Esophagus muscularis mucosa (tissue), 4 donors: ENCODE measurements at places on chromosomes 3 and 15.
A peak's percentile ranks its signal among the peaks of the same experiment; 100 is the strongest.

DNA sequence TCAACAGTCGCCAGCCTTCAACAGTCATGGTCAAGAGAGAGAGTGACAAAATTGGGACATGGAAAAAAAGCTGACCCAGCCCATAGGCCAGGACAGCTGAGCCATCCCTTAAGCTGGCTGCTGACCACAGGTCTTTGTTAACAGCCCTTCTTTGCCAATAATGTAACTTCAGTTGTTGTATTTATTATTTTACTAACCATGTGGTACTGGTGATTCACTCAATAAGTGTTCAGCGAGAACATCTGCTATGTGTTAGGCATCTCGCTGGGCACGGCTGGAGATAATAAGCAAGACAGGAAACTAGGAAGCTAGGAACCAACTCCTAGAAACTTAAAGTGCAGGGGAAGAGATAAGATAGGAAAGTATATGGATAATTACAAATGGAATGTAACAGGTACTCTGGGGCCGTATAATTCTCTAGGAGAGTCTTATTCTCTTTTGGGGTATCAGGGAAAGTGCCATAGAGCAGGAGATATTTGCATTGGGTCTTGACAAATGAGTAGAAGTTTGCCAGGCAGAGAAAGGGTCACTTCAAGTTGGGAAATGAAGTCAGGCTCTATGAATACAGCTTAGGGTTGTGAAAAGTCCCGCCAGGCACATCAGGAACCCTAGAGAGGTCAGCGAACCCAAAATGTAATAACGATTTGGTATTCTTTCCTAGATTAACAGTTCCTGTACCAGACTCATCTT, 84.0 kb upstream of the TRA2B start:
- H3K27ac ChIP-seq, result no peak overlapping the region
- no peaks in the 10 kb centered on the region for H3K36me3 ChIP-seq

DNA sequence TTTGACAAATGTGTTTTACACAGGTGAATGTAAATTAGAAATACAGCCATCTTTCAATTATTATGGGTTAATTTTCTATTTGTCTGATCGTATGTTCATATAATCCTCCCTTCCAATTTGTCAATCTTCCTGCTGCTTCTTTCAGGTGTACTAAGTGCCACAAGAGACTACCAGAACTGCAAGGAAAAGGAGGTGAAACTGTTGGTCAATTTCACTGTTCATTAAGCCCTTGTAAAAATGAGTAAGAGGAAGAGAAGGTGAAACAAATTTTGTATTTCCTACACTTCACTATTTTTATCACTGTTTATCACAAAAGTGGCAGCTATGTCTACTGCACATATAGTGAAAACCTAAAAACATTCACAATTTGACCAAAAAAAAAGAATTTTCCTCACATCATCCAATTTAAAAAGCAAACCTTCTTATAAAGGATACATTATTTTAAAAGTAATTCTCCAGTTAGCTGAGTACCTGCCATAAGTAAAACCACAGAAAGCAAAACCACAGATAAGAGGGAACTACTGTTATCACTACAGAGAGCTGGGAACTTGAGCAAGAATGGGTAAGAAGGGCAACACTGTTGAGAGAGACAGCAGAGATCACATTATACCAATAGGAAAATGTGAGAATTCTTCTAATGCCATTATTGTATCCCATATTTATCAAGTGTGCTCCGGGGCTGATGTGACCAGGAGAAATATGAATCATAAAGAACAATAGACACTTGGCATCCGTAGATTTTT, 163.0 kb downstream of the TBC1D5 start:
- no peak overlapping the region for H3K27ac ChIP-seq
- H3K36me3 ChIP-seq, result no peaks in the 10 kb centered on the region
- H3K4me1 ChIP-seq, result peaks cover 8% of the 10 kb centered on the region
- no peaks in the 10 kb centered on the region for H3K27me3 ChIP-seq
- no peak overlapping the region for H3K4me3 ChIP-seq

DNA sequence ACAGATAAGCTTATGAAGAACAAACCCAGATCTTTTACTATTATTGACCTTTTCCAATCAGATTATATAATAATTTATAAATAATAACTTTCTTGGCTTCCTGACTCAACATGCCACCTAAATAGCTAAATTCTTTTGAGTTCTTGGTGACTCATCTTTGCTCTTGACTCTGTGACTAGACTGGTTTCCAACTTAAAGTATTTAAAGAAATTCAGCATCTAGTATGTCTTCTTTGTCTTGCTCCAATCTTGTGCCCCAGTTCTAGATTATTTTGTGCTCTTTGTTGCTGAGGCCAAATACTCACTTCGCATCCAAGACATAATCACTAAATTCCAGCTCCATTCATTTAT, 483.2 kb upstream of the TBL1XR1 start:
- H3K27me3 ChIP-seq, result no peaks in the 10 kb centered on the region
- H3K4me3 ChIP-seq, result no peak overlapping the region
- DNase-seq, result no peak
- peaks cover 19% of the 10 kb centered on the region for H3K4me1 ChIP-seq
- H3K27ac ChIP-seq, result no peak overlapping the region
- H3K36me3 ChIP-seq, result no peaks in the 10 kb centered on the region

GRCh38 chr3:72595927-72596610, 252.2 kb downstream of the SHQ1 start:
- no peak for DNase-seq
- no peaks in the 10 kb centered on the region for H3K27me3 ChIP-seq
- no peaks in the 10 kb centered on the region for H3K36me3 ChIP-seq
- no peak overlapping the region for H3K27ac ChIP-seq

DNA sequence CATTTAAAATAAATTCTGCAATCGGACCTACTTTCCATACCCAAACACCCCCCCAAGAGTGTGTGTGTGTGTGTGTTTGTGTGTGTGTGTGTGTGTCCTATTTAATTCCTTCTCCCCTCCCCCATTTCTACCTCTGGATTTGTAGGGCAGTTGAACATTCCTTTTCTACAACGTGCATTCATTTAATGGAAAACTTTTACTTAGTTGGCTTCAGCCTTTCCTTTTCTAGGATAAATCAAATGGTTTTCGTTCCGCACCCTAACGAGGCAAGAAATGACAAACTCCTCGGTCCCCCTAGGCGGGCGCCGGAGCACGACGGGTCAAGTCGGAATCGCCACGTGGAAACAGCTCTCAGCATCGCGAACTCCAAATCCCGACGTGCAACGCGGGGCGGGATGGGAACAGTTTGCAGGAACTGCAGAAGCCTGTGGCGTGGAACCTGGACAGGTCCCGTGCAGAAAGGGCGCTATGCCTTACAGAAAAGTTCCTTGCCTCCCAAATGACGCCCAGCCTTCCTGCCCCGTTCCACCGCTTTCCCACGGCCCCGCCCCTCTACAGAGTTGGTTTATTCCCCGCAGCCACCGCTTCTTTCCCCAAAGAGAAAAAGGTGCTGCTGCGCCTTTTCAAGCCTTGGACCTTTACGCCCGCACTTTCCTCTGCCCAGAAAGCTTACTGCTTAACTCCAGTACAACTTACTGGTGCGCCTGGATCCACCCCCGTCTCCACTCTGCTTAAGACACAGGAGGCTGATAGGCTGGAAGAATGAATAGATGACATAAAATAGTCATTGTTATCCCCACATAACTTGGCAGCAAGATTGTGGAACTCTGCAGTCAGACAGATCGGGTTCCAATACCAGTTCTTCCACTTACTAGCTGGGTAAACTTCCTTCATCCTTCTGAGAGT, 1.1 kb upstream of the EIF2B5 start:
- peak overlapping the region; percentile 91 for H3K27ac ChIP-seq
- H3K4me3 ChIP-seq, result peak overlapping the region; percentile 87
- no peaks in the 10 kb centered on the region for H3K27me3 ChIP-seq
- DNase-seq, result peak; percentile 92
- peaks cover 24% of the 10 kb centered on the region for H3K4me1 ChIP-seq

- no peak for DNase-seq
- H3K27ac ChIP-seq, result no peak overlapping the region
- no peak overlapping the region for H3K4me3 ChIP-seq
- no peaks in the 10 kb centered on the region for H3K36me3 ChIP-seq
- no peaks in the 10 kb centered on the region for H3K27me3 ChIP-seq
Measured at GRCh38 chr3:88595026-88595425, 445.3 kb downstream of the C3orf38 start.

DNA sequence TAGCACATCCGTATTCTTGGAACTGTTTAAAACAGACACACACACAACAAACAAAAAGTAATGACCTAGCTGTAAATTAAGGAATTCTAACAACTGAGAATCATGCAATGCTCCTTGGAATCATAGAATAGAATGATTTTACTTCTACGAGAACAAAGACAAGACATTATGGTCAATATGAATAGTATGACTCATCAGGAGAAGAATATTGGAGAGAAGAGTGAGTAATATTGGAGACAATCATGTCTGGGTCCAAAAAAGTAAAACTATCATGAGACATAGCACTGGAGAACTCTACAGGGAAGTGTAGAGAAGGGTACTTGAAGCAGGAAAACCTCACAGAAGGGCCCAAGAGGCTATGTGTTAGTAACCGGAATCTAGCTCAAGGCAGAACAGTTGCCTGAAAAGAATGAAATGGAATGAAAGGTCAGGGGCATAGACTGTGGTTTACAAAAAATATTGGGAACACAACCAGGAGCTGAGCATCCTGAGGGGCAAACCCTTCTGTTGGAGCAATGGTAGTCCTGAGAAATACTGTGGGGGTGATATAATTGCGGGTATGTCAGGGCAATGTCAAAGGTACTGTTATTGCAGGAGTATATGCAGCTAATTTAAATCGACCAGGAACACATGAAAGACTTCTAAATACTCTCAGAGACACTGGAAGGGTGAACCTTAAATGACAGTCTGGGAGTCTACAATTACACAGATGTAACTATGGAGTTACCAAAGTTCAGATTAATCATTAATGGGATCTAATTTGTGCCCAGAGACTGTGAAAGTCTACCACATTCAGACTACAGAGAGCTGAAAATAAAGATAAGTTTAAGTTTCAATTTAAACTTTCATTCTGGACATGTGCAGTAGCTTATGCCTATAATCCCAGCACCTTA, 201.2 kb downstream of the BCHE start:
- no peak for DNase-seq
- no peak overlapping the region for H3K4me3 ChIP-seq
- H3K36me3 ChIP-seq, result no peaks in the 10 kb centered on the region
- no peak overlapping the region for H3K27ac ChIP-seq
- H3K4me1 ChIP-seq, result peaks cover 3% of the 10 kb centered on the region

GRCh38 chr15:70109978-70110377, 12.3 kb upstream of the TLE3 start:
- DNase-seq, result no peak
- no peaks in the 10 kb centered on the region for H3K27me3 ChIP-seq
- H3K4me1 ChIP-seq, result peaks cover 19% of the 10 kb centered on the region
- H3K36me3 ChIP-seq, result no peaks in the 10 kb centered on the region

- no peaks in the 10 kb centered on the region for H3K36me3 ChIP-seq
- no peak overlapping the region for H3K27ac ChIP-seq
- no peaks in the 10 kb centered on the region for H3K27me3 ChIP-seq
Measured at GRCh38 chr3:194357681-194358080, 6.6 kb upstream of the CPN2 start.

GRCh38 chr15:99442252-99442897, 123.4 kb upstream of the MEF2A start:
- peak overlapping the region; percentile 12 for H3K4me3 ChIP-seq
- H3K27me3 ChIP-seq, result no peaks in the 10 kb centered on the region
- no peaks in the 10 kb centered on the region for H3K36me3 ChIP-seq
- DNase-seq, result peak; percentile 91
- H3K4me1 ChIP-seq, result peaks cover 61% of the 10 kb centered on the region

DNA sequence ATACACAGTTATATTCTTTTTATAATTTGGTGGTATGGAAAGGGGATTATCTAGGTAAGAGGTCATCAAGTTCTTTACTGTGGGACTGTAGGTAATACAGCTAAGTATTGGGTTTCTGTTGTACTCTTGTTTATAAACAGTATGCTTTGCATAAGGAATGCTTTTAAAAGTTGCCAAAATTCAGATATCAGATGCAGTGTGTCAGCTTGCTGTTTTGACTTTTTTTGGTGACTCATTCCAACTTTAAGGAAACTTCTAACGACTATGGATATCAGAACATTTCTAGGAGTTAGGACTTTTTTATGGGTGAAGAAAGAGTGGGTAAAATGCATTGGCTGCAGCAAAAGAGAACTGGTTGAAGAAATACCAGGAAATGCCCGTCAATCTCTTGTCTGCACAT, 2.8 kb downstream of the SCAANT1 start:
- no peak overlapping the region for H3K4me3 ChIP-seq
- H3K27ac ChIP-seq, result no peak overlapping the region
- H3K36me3 ChIP-seq, result no peaks in the 10 kb centered on the region
- no peak for DNase-seq

- peaks cover 4% of the 10 kb centered on the region for H3K27me3 ChIP-seq
- H3K4me3 ChIP-seq, result no peak overlapping the region
- no peaks in the 10 kb centered on the region for H3K4me1 ChIP-seq
- DNase-seq, result peak; percentile 75
Measured at GRCh38 chr3:127525373-127525772, 65.2 kb downstream of the TPRA1 start.

- H3K27me3 ChIP-seq, result no peaks in the 10 kb centered on the region
- no peaks in the 10 kb centered on the region for H3K36me3 ChIP-seq
- no peaks in the 10 kb centered on the region for H3K4me1 ChIP-seq
- H3K4me3 ChIP-seq, result no peak overlapping the region
Measured at GRCh38 chr3:26205475-26205874, 415.6 kb downstream of the OXSM start.

GRCh38 chr3:97882975-97883598, 61.3 kb downstream of the CRYBG3 start:
- H3K4me3 ChIP-seq, result no peak overlapping the region
- no peak overlapping the region for H3K27ac ChIP-seq
- H3K36me3 ChIP-seq, result peaks cover 41% of the 10 kb centered on the region
- H3K4me1 ChIP-seq, result no peaks in the 10 kb centered on the region
- no peak for DNase-seq
- no peaks in the 10 kb centered on the region for H3K27me3 ChIP-seq

DNA sequence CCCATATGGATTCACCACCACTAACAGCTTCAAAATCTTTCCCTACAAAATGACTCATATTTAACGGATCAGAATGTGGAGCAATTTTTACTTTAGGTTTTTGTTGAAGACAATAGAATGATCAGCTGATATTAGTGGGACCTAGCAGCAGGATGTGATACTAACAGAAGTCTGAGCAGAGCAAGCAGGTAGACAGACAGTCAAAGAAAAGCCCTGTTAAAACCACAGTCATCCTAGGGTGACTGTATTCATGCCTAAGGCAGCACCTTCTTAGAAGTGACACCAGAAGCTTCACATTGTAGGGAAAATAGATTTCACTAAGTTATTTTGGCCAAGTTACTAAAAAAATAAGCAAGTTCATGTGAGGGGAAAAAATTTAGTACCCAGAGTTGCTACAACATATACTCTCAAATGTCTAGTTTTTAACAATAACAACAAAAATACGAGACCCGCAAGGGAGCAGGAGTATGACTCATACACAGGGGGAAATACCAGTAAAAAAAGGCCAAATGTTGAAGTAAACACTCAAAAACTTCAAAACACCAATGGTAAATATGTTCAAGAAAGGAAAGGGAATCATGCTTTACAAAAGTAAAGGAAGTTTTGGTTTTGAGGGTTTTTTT, 590.9 kb downstream of the EPHA3 start:
- no peak overlapping the region for H3K4me3 ChIP-seq
- no peaks in the 10 kb centered on the region for H3K27me3 ChIP-seq
- DNase-seq, result no peak
- no peak overlapping the region for H3K27ac ChIP-seq
